ENCODE measurements at places on chromosomes 7 and 10.

DNA sequence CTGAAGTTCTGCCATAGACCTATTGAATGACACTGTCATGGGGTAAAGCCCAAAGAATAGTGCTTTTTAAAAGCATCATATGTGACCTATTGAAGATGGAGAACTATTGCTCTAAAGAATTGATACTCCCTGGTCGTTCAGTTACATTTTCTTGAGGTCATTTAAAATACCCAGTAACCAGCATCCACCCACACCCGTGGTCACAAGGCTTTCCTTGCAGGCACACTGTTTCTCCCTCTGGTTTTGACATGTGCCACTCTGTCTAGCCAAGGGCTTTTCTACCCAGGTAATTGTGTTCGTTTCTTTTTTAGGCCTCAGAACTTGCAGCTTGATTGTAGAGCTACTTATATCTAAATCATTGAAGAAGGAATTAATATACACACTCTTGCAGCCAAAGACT, 68.3 kb upstream of the LYZL2 start:
- DNase-seq, result no peak

DNA sequence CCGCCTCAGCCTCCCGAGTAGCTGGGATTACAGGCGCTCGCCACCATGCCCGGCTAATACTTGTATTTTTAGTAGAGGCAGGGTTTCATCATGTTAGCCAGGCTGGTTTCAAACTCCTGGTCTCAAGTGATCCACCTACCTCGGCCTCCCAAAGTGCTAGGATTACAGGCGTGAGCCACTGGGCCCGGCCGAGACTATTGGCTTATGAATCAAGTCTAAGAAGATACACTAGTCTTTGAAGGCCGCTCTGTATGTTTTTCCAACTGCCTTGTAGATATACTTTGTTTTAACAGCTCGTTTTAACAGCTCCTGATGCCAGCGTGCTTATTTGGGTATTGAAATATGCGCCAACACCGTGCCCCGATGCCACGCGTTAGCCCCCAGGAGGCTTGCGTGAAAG, 136.4 kb upstream of the SH2B2 start:
- DNase-seq, result no peak

DNA sequence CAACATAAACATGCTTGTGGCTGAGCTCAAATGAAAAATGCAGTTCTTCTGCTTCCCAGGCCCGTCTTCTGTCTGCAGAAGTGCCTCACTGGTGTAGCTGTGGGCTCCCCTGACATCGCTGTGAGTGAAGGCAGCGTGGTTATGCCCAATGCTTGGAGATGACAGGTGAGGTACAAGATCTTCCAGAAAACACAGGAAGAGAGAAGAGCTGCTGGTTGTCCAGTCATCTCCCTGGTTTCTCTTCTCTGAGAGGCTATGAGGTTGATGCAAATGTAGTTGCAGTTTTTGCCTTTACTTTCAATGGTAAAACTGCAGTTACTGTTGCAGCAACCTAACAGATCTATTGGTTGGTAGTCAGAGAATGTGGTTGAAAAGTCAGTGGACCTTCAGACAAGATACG, 223.6 kb downstream of the GATA3 start:
- DNase-seq, result no peak

- DNase-seq, result no peak
Measured at GRCh38 chr10:60048091-60048501, 141.7 kb upstream of the CCDC6 start.

DNA sequence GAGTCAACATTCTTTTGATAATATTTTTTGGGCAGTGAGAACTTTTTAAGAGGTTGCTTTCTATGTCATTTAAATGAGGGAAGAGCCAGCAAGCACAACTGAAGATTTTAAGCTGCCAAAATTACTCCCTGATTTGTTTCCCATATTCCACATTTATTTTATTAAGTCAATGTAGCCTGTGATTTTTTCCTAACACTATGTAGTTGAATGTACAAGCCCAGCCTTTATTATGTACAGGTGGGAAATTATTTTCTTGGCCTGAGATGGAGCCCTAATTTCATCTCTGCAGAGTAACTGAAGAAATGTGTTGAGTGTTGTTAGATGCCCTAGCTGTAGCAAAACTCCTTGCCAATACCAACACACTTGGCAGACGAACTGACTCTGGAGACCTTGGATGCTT, 83.1 kb upstream of the MINDY3 start:
- no peak for DNase-seq

DNA sequence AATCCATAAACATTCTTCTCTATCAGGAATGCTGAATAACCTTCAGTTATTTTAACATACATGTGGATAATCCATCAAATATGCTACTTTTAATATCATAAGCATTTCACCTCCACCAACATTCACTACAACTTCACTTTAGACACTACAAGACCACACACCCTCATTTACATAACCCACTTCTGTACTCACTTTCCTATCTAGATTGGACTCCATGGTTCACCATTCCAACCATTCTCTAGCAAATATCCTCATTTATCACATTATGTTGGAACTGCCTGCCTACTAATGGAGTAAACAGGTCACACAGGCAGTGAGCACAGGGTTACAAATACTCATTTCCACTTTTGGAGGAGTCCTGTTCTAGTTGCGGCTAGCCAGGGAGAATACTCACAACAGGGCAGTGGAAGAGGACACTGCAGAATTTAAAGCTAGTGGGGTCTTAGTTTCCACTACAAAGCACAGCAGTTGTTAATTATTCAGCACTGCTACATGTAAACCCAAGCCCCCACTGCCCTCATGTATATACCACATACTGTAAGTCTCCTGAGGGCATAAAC, 18.4 kb downstream of the SNX13 start:
- no peak for DNase-seq

DNA sequence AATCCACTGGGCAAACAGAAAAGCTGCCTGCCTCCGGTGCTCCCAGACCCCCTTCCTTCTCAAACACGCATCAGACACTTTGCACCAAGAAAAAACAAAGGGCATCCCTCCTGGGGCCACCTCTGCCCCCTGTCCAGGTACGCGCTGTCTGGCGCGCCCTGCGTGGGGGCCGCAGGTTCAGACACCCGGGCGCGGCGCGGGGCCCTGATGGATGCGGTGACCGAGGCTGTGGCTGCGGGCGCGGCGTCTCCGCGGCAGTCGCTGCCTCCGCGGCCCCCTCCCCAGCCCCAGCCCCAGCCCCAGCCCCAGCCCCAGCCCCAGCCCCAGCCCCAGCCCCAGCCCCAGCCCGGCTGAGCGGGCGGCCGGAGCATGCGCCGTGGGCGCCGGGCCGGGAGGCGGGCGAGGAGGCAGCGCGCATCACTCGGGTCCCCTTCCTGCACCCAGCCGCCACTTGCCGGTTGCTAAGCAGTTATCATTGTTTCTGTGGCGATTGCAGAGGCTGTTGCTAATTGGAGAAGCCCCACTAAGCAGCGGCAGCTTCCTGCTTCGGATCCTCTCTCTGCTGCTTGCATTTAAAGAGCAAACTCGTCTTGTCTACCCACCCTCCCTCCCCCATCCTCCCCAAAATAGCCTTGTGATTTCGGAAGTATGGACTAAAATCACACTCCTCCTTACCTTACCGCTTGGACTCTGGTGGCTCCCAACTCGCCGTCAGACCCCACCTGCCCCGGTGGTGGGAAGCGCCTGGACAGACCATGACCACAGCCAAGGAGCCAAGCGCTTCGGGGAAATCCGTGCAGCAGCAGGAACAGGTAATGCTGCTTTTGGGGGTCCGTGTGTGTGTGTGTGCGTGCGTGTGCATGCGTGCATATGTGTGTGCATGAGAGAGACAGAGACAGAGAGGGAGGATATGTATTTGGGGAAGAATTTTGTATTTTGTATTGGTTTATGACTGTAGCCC, 252.8 kb downstream of the DPP6 start:
- DNase-seq, result no peak

- DNase-seq, result no peak
Measured at GRCh38 chr7:149846436-149847046, 8.4 kb downstream of the ZNF862 start.

GRCh38 chr10:11870461-11870780, 47.3 kb downstream of the PROSER2 start:
- DNase-seq, result no peak

- DNase-seq, result no peak
Measured at GRCh38 chr10:78727728-78728127, 341.0 kb upstream of the ZMIZ1 start.

DNA sequence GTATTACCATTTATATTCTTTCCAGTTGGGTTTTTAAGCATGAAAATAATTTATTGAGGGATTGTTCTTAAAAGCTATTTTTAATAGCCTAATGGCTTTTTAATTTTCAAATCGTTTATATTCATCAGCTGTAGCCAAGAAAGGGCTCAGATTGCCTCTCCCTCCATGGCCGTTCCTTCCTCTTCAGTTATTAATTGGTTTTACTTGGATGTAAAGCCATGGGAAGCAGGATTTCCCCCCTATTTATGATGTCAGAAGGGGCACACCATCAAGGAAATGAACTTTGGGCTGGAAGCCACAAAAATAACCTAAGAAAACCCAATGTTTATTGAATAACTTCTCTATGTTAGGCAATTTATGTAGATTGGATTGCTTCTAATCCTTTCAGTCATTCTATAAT, 656.3 kb downstream of the TYW1 start:
- DNase-seq, result no peak

DNA sequence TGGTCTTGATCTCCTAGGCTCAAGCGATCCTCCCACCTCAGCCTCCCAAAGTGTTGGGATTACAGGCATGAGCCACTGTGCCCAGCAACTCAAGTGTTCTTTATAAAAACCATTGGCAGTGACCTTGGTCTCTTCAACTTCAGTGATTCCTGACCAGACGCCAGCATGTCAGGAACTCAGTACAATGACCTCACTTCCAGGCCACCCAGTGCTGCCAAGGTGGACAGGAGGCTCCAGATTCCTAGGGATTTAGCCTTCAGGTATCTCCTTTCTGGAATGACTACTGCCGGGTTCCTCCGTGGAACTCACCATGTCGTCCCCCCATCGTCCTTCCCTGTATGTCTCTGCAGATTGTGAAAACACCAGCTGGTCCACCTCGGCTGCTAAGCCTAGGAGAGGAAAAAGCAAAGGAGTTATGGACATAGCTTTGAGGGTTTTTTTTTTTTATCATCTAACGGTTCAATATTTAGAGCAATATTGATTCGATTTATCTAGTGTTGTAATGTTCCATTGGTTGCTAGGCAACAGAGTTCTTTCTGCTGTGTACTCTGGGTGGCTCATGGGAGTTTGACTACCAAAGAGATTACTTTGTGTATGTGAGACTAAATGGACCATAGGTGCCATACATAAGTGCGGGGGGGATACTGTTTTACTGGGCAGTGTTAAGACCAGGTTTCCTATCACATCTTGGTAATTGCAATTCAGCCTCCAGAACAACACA, 425.8 kb upstream of the AUTS2 start:
- DNase-seq, result no peak

GRCh38 chr10:89440226-89441009, 26.1 kb downstream of the IFIT5 start:
- DNase-seq, result no peak

- no peak for DNase-seq
Measured at GRCh38 chr10:111076191-111076681, 593 bp upstream of the ADRA2A start.

GRCh38 chr10:93553482-93554315, 12.8 kb upstream of the FFAR4 start:
- no peak for DNase-seq

DNA sequence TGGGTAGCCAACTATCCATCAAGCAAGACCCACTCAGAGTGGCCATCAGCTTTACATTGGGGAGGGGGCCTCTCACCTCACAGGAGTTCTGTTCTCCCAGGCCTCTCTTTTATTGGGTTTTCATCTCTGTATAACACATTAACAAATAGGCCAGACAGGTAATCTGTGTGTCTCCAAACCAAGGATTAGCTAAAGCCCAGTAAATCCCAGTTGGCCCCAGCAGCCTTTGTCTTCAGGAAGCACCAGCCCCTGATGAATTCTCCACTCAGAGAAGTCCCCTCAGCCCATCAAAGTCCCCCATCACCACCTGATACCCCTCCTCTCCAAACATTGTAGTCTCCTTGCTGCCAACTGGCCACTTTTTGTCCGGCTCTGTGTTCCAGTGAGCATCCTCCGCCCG, 16.9 kb upstream of the SLF2 start:
- no peak for DNase-seq

- no peak for DNase-seq
Measured at GRCh38 chr7:31336202-31337001, 4.1 kb downstream of the NEUROD6 start.

DNA sequence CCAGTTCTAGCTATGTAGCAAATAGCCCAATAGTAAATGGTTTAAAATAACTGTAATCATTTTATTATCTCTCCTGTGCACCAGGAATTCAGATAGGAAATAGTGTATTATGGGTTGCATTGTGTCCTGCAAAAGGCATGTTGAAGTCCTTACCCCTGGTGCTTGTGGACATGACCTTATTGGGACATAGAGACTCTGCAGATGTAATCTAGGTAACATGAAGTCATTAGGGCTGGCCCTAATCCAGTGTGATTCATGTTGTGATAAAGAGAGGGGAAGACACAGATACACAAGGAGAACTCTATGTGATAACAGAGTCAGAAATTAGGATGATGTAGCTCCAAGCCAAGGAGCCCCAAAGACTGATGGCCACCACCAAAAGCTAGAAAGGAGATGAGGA, 462.8 kb downstream of the GALNT17 start:
- no peak for DNase-seq

DNA sequence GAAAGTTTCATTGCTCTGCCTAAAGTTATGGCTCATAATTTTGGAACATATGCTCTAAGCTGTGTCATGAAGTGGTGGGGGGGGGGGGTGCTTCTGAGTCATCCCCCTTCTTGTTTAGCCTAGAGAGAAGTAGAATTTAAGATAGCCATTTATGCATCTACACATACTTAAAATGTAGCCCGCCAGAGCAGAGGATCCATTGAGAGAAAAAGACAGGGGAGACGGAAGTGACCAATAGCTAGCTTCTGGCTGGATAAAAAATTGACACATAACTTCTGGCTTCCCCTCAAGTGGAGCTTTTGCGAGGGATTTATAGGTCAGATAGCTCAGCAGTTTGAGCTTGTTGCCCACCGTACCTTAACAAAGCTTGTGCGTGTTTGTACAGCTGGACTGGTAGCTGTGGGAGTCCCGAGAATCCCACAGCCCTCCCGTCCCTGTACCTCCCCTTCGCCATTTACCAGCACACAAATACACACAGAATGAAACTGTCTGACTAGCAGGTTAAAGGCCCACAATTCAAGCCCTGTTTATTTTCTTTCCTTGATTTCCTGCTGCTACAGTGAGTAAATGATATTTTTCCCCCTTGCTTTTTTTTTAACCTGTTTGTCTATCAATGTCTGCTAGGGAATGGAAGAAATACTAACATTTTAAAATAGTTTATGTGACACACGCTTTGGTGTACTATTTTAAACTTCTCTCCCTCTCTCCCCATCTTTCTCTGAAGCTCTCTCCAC, 232.6 kb upstream of the FERD3L start:
- no peak for DNase-seq

GRCh38 chr10:122210481-122211265, 60.4 kb upstream of the BTBD16 start:
- DNase-seq, result no peak
